Stimulated activated CD4-positive, alpha-beta T cell treated with anti-CD3 and anti-CD28 coated beads, Interleukin-1b, Interleukin-23, amount 100 ng/mL, for 24 hours (primary cell): ENCODE measurements at places on chromosomes 5 and 9.

GRCh38 chr5:65808251-65808741 lies 86.3 kb downstream of the NLN start:
- DNase-seq, result no peak

DNA sequence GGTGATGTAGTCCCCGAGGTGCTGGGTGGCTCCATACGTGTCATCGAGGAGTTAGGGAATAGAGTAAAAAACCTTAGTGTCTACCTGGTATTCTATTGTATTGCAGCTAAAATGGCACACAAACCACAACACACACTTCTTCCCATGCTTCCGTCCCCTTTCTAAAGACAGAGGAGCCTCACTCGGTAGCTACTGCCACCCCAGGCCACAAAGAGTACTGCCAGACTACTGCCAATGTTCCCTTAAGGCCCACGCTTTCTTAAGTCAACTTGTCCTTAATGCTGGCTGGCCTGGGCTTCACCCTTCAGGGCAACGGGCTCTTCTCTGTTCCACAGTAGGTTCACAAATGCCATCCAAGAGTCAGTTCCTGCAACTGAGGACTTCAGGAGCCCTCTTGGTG lies 673.0 kb downstream of the ELAVL2 start:
- no peak for DNase-seq

DNA sequence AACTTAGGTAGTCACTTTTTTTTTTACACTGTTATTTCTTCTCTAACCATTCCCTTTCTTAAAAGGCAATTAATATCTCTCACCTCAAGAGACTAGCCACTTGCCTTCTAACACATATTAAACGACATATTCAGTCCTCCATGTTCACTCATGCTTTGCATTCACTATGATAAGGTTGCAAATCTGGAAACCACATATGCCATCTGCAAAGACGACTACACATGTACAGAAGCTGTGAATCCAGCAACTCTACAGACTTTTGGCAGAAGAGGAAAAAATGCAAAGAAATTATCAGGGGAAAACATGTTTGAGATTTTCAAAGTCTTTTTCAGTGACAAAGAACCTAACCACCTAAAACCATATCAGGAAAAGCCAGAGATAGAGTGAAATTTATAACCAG lies 112.1 kb downstream of the EPB41L4A start:
- no peak for DNase-seq

- DNase-seq, result no peak
Observed at GRCh38 chr5:169922474-169922873, 57.8 kb downstream of the INSYN2B start.

DNA sequence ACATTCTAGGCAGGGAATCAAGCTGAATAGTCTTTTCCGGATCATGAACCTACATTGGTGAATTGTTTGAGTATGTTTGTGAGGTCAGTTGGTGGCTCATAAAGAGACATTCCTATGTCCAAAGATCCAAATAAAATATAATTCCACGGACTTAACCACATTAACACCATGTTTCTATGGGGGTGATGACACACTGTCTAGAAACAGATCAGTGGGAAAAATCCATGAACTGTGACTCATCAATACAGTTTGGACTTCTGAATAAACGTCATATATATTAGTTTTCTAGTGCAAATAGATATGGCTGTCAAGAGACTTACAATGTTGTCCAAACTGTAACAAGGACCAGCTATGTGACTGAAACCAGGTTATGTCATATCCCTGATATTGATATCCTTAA lies 509.9 kb upstream of the TYRP1 start:
- DNase-seq, result no peak

- no peak for DNase-seq
Observed at GRCh38 chr5:159741829-159742322, 174.4 kb upstream of the ADRA1B start.

- DNase-seq, result no peak
Observed at GRCh38 chr5:78005021-78005785, 229.1 kb upstream of the TBCA start.

DNA sequence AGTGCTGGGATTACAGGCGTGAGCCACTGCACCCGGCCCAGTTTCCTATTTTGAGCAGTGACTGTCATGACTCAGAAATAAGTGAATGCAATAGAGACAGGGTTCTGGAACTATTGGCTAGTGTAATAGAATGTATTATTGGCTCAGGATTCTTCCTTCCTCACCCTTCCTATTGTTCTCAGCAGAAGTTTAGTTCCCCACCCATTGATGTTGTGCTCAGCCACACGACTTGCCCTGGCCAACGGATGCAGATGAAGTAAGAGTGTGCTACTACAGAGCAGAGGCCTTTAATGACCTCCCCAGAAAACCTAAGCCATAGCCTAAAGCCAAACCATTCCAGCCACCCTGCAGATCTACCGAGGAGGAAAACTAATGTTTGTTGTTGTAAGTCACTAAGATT lies 287.9 kb downstream of the AGTPBP1 start:
- no peak for DNase-seq

- no peak for DNase-seq
Observed at GRCh38 chr5:16976625-16977008, 40.5 kb upstream of the MYO10 start.

DNA sequence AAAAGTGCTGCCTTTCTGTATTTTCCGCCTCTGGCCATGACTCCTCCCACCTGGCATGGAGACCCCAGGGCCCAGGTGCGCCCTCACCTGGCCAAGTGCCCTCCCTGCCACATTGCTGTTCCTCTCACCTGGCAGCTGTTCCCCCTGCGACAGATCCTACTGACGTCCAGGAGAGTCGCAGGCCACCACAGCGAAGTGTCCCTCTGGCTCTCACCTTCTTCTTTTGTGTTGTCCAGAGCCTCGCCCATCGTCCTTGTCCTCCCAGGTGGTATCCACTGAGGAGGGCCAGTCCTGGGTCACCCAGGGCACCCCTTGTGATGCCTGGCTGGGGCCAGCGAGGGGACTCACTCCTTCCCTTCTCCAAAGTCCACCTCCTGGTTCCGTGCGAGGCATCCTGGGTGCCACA lies 2.6 kb downstream of the NKD2 start:
- DNase-seq, result no peak

DNA sequence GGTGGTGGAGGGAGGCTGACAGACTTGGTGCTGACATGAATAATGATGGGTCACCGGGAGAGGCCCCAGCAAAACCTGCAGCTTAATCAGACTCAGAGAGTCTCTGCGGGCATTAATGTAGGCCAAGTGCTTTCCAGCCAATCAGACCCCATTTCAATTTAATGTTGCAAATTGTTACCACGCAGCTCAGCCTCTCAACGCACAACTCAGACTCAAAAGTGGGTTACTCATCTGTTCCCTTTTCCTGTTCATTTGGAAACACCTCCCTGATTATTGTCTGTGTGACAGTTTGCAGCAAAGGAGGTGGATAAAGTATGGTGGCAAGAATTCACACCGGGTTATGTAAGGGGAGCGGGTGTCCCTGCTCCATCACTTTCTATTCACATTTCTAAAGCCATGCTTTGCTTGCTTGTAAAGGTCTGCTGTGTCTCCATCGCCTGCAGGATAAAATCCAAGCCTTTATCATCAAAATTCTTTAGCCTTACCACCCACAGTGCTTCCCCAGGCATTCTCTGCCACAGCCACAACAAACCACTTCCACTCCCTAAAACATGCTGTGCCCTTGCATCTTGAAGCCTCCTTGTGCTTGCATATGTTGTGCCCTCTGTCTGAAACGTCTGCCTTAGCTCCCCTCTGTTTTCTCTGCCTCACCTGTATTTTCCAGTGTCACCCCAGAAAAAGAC lies 156.5 kb downstream of the ASTN2 start:
- DNase-seq, result no peak

DNA sequence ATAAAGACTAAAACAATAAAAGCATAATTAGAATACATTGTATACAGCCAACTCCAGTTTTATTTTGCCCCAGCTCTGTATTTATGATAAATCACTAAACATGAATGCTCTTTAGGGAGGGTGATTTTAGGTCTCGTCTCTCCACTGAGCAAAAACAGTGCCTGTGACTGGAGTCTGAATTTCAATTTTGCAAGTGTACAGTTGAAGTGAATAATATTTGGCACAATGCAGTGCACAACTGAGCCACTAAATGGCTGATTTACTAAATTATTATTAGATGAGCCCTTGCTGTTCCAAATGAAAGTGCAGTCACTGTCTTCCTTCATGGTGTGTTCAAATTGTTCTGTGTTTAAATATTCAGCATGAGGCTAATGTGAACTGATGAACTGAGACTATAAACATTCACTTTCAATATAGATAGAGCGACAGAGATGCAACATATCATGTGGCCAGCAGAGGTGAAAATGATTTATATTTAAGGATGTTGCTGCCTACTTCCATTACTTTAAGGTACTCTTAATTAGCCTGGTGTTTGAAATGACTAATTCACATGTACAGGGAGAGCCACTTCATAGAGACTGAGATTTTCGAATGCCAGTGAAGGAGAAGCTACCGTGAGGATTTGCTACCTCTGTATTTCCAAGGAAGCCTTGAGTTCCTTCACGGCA lies 375.1 kb downstream of the EBF1 start:
- DNase-seq, result no peak

GRCh38 chr5:175674731-175675346 lies 17.0 kb downstream of the HRH2 start:
- DNase-seq, result no peak

GRCh38 chr5:152634586-152634985 lies 229.5 kb upstream of the NMUR2 start:
- no peak for DNase-seq

DNA sequence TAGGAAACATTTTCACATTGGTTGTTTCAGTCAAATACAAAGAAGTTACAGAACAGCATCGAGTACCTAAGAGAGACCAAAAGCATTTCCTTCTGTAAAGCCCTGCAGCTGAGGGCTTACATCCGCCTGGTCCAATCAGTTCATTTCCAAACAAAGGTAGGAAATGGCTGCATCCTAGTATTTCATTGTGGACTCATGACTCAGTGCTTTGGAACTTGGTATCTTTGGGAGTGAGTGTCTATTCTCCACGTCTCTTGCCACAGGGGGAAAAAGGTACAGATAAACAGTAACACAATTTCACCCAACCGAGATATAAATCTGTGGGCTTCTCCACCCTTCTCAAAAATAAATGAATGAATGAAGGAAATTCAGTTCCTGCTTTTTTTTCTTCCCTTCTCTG lies 75.4 kb downstream of the NFIB start:
- DNase-seq, result no peak

DNA sequence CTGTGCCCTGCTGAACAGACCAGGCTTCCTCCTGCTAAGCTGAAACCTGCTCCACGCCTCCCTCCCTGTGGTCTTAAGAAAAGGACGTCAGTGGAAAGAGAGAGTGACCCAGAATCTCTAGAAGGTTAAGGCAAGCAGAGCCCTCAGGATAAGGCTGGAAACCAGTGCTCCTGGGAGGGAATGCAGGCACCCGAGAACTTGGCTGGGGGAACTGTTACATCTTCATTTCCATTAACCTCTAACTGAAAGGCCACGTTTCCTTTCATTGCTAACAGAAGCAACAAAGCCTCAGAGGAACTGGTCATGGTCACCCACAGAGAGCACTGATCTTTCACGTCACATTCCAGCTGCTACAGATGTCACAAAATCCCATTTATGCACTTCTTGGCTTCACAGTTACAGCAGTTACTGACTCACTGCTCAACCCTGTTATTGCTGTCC lies 26.1 kb upstream of the AKNA start:
- DNase-seq, result no peak

DNA sequence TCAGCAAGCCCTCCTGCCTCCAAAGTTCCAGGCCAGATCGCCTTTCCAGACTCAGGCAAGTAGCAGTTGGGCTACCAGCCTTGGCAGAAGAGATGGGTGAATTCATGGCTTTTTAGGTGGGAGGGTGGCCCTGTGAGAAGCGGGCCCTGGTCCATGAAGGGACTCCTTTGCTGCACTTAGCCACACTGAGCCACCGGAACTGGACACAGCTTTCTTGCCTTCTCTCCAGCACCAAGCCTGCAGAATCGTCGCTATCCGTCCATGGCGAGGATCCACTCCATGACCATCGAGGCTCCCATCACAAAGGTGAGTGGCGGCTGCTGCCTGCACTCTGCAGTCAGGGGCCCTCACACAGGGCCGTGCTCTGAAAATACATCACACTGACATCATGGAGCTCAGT lies 85.0 kb downstream of the WDR41 start:
- no peak for DNase-seq

GRCh38 chr5:93191035-93191817 lies 389.8 kb downstream of the NR2F1-AS1 start:
- DNase-seq, result no peak

- DNase-seq, result no peak
Observed at GRCh38 chr5:113102121-113102531, 125.5 kb downstream of the DCP2 start.
